Left ventricle myocardium superior (tissue), 1 donor: ENCODE measurements at places on chromosomes 16 and 17. TPM values are rescaled to one million over a fixed set of nuclear protein-coding genes. Genes with fewer than 3 reads are reported as not detected.

DNA sequence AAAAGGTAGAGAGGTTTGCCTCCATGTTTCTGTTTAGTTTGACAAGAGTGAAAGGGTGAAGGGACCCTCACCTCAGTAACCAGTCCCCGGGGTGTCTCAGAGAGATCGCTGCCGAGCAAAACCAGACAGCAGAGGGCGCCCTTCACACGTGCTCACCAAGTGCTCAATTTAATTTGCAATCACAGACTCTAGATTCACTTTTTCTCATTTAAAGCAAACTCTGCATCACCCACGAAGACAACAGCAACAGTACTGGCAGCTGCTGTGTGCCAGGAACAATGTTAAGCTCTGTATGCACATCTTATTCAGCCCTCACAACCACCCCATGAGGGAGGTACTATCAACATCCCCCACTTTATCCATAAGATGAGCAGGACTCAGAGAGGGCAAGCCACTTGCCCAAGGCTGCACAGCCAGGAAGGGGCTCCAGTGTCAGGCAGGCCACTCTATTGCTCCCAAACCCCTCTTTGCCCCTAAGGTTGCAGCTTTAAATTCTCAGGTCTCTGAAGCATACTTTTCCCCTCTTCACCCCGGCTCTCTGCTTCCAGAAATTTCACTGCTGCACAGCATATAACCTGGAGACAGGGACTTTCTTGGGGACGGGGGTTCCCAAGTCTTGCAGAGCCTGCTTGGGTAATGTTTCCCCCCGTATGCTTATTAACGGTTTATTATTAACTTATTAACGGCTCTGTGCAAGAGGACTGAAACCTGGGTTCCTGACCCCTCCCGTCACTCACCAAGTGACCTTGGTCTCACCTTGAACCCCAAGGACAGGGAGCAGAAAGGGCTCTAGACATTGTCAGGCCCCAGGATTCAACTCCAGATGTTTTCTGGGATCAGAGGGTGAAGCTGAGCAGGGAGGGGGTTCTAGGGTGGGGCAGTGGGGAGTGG, 70.9 kb downstream of the CNGB1 start:
- DNase-seq, result peak; percentile 85

GRCh38 chr17:76268991-76269981, 4.1 kb downstream of the UBALD2 start:
- no peak for DNase-seq

GRCh38 chr16:75789237-75789636, 62.9 kb upstream of the CPHXL start:
- no peak for DNase-seq

DNA sequence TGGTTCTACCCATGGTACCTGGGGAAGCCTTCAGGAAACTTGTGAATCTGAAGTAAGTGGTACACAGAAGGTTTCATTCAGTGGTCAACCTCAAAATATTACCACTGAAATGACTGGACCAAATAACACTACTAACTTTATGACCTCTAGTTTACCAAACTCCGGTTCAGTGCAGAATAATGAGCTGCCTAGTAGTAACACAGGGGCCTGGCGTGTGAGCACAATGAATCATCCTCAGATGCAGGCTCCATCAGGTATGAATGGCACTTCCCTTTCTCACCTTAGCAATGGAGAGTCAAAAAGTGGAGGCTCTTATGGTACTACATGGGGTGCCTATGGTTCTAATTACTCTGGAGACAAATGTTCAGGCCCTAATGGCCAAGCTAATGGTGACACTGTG, 55.9 kb upstream of the SLC5A11 start:
- no peak for DNase-seq

DNA sequence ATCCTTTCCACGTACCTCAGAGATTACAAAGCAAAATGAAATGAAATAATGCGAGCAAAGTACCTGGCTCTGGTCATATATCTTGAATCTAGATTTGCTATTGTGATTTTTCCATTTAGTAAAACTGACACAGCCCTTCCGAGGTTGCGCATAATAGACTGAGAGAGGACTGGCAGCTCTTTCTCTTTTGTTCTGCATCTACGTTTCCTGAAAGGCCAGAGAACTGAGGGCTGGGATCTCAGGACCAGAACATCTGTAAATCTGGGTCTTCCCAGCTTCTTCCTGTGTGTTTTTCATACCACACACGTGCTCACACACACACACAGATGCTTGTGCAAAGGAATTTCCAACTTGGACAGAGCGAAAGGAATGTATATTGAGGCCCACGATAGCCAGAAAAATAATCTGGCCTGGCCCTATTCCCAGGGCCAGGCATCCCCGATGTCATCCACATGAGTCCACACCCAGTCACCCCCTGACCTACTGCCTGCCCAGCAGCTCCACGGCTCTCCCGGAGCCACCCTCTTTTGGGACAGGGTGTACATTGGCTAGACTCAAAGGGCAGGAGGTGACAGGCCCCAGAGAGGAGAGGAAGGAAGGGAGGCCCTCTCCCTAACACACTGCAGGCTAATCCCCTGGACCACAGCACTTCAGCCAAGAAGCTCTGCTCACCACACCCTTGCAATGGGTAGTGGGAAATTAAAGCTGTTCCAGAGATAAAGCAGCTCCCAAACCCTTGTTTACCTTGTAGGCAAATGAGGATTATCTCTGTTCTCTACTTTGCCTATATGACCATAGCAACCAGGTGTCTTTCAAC, 41.8 kb downstream of the NOL11 start:
- peak; percentile 47 for DNase-seq

- DNase-seq, result peak; percentile 31
These were observed 378.4 kb upstream of the CDH5 start for GRCh38 chr16:65988024-65988595.

Gene ZDHHC1
- total RNA-seq, result 3.5 TPM

Gene TBC1D3I
- 0.20 TPM for total RNA-seq

Gene COG4
- 48.7 TPM for total RNA-seq
